Left cardiac atrium (tissue), 4 donors: ENCODE measurements at places on chromosomes 2 and 18. TPM values are rescaled to one million over a fixed set of nuclear protein-coding genes. Genes with fewer than 3 reads are reported as not detected.

- no peak for DNase-seq
Measured at GRCh38 chr2:40448476-40449079, 3.3 kb downstream of the SLC8A1 start.

DNA sequence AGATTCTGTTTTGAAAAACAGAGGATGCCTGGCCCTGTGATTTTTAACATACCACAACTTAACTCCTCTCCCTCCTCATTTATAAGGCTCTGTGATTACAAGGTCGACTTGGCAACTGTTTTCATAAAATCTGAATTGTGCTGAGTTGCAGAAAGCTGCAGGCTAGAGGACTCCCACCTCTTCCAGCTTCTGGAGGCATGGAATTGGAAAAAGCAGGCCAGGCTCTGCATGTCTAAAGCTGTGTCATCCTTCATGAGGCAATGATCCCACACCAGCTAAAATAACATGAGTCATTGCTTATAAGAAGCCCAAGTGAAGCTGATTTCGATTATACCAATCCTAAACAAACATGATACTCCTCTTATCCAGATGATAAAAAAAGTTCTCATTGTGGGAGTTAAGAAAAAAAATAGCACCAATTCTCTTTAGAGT lies 11.7 kb downstream of the ARHGAP28 start:
- DNase-seq = peak; percentile 58

The PDCD1 gene
- total RNA-seq = 1.5 TPM

The LYPD1 gene
- 0.35 TPM for total RNA-seq

The APOB gene
- total RNA-seq = 48.1 TPM

The POTEJ gene
- total RNA-seq = not detected

The FAM168B gene
- 94.7 TPM for total RNA-seq
